ENCODE measurements at places on chromosomes 6 and 20. TPM values are rescaled to one million over a fixed set of nuclear protein-coding genes. Genes with fewer than 3 reads are reported as not detected.
A peak's percentile ranks its signal among the peaks of the same experiment; 100 is the strongest.

GRCh38 chr6:3697609-3698008 is 53.9 kb downstream of the PXDC1 start:
- DNase-seq: no peak
- H3K27ac ChIP-seq: no peak overlapping the region
- no peaks in the 10 kb centered on the region for H3K27me3 ChIP-seq
- peaks cover 26% of the 10 kb centered on the region for H3K4me1 ChIP-seq
- peaks cover 2% of the 10 kb centered on the region for H3K36me3 ChIP-seq

The UBE2V1 gene
- total RNA-seq: 102 TPM

DNA sequence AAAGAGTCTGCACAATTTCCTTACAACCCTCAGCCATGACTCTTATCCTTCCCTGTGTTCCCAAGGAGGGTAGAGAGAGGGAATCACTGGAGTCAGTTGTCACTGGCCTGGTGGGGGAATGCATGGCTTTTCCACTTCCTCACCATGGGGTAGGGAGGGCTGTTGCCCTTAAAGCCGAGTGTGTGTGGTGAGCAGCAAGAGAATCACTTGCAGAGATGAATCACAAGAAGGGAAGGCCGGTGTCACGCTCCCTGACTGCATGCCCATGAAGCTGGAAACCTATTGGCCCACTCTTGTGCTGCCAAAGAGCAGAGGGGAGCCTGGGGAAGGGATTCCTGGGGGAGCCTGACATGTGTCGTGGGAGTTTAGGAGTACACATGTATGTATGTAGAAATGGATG is 18.1 kb upstream of the BMP6 start:
- H3K36me3 ChIP-seq: no peaks in the 10 kb centered on the region
- H3K27ac ChIP-seq: no peak overlapping the region
- no peaks in the 10 kb centered on the region for H3K4me1 ChIP-seq

The ZFP64 gene
- total RNA-seq: 18.5 TPM

The DIDO1 gene
- total RNA-seq: 53.6 TPM

DNA sequence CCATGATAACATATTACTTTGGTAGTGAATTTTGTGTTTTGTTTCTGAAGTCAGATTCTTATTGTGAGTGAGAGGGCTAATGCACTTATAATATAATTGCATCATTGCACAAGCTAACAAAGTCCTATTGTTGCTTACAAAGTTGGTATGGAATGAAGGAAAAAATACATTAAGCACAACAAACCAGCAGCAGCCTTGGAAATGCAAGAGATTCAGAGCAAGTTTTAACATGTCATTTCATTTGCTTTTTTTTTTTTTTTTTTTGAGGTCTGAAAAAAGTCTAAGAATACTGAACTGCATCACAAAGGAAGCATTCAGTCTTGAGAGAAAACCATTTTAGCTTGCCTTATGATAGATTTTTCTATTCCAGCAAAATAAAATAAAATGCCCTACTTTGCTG is 57.6 kb downstream of the PLCB4 start:
- no peak overlapping the region for H3K4me3 ChIP-seq
- peaks cover 18% of the 10 kb centered on the region for H3K4me1 ChIP-seq
- DNase-seq: no peak
- no peaks in the 10 kb centered on the region for H3K27me3 ChIP-seq
- no peaks in the 10 kb centered on the region for H3K36me3 ChIP-seq

DNA sequence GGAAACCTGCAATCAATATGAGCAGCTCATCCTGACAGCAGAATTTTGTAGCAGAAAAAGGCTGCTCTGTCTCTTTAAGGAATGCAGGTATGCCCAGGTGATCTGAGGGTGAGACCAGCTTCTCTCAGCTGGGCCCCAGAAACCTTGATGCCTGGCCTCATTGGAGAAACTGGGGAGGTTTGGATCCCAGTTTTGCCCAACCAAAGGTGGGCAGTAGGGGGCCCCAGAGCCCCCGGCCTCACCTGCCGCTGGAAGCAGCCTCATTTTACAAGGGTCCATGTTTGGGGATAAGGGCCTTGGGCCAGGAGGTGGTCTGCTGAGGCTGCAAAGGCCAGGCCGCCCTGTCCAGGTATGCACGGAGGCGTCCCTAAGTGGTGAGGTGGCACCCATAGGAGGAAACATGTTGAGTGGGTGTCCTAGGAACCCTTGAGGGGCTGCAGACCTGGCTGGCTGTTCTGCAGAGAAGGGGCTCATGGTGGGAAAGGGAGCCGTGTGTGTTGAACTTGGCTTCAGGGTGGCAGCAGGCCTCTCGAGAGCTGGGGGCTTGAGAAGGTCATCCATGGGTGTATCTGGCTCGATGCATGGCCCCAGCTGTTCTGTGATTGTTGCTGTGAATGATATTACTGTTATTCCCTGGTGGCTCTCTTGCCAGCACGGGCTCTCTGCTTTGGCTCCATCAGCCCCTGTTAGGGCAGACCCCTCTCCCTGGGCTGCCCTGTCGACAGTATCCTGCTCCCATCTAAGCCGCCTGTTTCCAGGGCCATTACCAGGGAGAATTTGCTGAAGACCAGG is 208.4 kb downstream of the CDH4 start:
- peak; percentile 75 for DNase-seq
- H3K4me1 ChIP-seq: no peaks in the 10 kb centered on the region
- no peaks in the 10 kb centered on the region for H3K27me3 ChIP-seq
- no peaks in the 10 kb centered on the region for H3K36me3 ChIP-seq
- no peak overlapping the region for H3K4me3 ChIP-seq

All from osteocyte (in vitro differentiated cells).